ENCODE measurements at places on chromosomes 12 and 14.

GRCh38 chr12:1591034-1591433 is 3.3 kb downstream of the FBXL14 start:
- DNase-seq, result peak; percentile 68

DNA sequence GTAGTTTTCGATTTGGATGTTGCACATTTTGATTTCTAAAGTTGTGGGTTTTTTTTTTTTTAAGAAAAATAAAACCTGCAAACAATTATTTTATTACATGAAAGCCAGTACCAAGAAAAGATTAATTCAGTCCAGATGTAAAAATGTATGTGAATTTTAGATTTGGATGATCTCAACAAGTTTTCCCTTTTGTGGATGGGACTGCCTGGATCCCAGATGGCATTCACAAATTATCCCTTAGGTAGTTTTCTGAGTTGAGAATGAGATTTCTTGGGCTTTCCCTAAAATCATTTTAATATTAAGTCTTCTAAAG is 2.8 kb downstream of the FRMD6 start:
- no peak for DNase-seq

GRCh38 chr12:13044906-13045299 is 722 bp downstream of the FAM234B start:
- no peak for DNase-seq

DNA sequence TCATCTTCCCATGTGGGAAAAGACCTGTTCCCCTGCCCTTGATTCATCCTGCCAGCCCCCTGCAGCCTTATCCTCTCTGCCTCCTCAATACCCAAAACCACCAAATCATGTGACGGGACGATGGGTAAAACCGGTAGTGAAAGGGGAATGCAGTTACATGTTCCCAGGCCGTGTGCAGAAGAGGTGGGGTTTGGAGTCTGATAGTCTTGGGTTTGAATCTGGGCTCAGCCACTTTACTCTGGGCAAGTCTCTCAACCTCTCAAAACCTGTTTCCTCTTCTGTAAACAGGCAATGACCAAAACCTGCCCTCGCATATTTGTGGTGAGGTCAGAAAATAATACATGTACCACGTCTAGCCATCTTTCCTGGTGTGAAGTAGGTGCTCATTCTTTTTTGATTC is 123.0 kb downstream of the PLXNC1 start:
- no peak for DNase-seq
